Urothelium cell line (cell line): ENCODE measurements at places on chromosomes 13 and 19.
A peak's percentile ranks its signal among the peaks of the same experiment; 100 is the strongest.

GRCh38 chr13:29704648-29705047, 109.2 kb upstream of the SLC7A1 start:
- DNase-seq, result no peak

GRCh38 chr13:98068521-98068920, 74.4 kb upstream of the FARP1 start:
- peak; percentile 17 for DNase-seq

- DNase-seq, result no peak
These were observed 630 bp downstream of the SPPL2B start for GRCh38 chr19:2329149-2329478.

DNA sequence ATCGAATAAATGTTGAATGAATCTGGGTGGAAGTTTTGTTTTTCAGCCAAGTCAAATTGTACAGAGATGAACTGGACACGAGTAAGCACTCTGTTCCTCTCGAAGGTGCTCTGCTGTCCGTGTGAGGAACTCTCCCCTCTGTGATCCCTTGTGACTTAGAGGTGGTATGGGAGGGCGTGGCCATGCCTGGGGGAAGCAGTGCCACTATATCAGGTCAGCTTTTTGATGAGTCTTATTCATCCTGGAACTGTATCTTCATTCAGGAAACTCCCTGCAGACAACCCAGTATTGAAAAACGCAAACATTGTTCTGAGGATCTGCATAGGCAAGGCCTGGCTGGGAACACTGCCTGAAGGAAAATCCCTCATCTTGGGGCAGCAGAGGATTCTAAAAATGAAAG, 45.7 kb upstream of the FLT1 start:
- DNase-seq, result no peak
